ENCODE measurements at places on chromosomes 13 and 19.

DNA sequence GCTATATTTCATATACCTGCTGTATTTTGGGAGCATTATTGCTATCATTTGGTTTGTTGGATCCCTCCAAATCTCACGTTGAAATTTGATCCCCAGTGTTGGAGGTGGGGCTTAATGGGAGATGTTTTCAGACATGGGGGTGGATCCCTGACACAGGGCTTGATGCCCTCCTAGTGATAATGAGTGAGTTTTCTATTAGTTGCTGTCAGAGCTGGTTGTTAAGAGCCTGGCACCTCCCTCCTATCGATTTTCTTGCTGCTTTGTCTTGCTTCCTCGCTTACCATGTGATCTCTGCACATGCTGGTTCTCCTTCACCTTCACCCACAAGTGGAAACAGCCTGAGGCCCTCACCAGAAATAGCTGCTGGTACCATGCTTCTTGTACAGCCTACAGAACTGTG is 259.9 kb upstream of the STARD13 start:
- no peak for DNase-seq

GRCh38 chr19:15108845-15109767 is 1.9 kb downstream of the SYDE1 start:
- DNase-seq = no peak

- peak; percentile 93 for DNase-seq
Measured at GRCh38 chr13:46052319-46053161, at the start of gene ZC3H13. Gene ZC3H13 (minus strand): TSS chr13:46052746. CDS start chr13:46045507, 7,239 bp downstream.

GRCh38 chr19:42096255-42096837 is 20.4 kb downstream of the ZNF574 start:
- no peak for DNase-seq

DNA sequence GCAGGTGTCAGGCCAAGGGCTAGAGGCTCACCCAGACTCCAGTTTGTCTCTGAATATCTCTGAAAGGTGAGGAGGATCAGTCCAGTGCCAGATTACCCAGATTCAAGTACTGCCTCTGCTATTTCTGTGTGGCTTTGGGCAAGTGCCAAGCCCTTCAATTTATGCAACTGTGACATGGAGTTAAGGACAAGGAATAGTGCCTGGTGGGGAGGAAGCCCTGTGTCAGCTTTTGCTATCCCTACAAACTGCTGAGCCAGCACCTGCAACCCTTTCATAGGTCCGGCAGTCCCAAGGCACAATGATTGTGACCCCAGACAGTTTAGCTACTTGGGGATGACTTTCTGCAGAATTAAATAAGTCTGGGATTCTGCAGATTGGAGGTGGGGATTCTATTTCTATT is 123.0 kb downstream of the KL start:
- no peak for DNase-seq

- DNase-seq = peak; percentile 85
Measured at GRCh38 chr19:13093407-13094105, 9.1 kb downstream of the LYL1 start.

- peak; percentile 66 for DNase-seq
Measured at GRCh38 chr19:13764101-13764807, at the start of gene MRI1. Gene MRI1 (plus strand): TSS chr19:13764522. CDS start chr19:13764589, 67 bp downstream.
